MCF 10A (cell line): ENCODE measurements at places on chromosomes 3 and 15. TPM values are rescaled to one million over a fixed set of nuclear protein-coding genes. Genes with fewer than 3 reads are reported as not detected.
A peak's percentile ranks its signal among the peaks of the same experiment; 100 is the strongest.

Gene CLDN18
- total RNA-seq, result not detected in 2 replicates

GRCh38 chr3:41362638-41363559 is 163.6 kb downstream of the CTNNB1 start:
- DNase-seq, result no peak

- no peak for DNase-seq
Measured at GRCh38 chr3:128323206-128324081, 143.2 kb downstream of the DNAJB8 start.

DNA sequence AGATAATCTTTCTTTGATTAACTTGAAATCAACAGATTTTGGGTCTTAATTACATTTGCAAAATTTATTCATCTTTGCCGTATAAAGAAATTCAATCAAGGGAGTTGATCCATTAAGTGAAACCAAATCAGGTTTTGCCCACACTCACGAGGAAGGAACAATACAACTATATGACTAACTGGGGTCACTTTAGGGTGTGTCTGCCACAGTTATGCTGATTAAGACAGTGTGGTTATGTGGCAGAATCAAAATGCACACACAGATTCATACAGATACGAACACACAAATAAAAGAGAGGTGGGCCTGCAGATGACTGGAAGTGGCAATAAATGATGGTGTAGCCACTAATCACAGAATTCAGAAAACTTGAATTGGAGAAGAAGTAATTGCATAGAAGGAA is 543.5 kb downstream of the GABRG3 start:
- DNase-seq, result no peak

GRCh38 chr3:180612364-180612763 is 10.4 kb downstream of the TTC14 start:
- DNase-seq, result peak; percentile 41
